ENCODE measurements at places on chromosomes 5 and 9. TPM values are rescaled to one million over a fixed set of nuclear protein-coding genes. Genes with fewer than 3 reads are reported as not detected.

DNA sequence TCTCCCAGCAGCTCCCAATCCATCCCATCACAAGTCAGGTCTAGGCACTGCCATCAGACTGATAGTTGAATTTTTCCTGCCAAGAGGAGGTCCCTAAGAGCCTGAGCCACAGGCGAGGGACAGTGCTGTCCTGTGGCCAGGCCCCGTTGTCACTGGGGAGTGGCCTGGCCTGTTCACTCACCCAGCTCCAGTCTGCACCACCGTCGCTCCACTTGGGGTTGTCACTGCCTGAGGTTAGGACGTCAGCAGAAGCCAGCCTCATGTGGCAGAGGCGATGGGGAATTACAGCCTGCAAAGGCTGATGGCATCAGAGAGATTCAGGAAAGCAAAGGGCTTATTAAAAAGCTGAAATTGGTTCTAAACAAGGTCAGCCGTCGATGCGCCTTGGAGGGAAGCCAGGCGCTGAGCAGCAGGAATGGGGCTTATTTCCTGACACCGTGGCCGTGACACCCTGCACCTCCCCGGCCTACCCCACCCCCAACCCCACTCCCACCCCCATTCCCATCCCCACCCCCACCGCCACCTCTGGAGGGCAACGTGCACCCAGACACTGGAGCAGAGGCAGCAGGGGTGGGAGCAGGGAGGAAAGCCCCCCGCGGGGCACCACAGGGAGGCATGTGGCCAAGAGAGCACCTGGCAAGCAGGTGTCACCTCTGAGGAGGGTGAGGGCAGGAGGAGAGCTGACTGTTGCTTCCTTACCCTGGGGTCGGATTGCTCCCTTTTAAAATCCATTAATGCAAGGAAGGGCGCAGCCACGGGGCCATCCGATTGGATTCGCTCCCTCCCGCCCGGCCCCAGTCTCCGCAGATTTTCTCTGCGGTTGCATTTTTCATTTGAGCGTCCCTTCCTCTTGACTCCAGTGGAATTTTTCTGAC lies 3.1 kb upstream of the DBH start:
- no peak for DNase-seq

DNA sequence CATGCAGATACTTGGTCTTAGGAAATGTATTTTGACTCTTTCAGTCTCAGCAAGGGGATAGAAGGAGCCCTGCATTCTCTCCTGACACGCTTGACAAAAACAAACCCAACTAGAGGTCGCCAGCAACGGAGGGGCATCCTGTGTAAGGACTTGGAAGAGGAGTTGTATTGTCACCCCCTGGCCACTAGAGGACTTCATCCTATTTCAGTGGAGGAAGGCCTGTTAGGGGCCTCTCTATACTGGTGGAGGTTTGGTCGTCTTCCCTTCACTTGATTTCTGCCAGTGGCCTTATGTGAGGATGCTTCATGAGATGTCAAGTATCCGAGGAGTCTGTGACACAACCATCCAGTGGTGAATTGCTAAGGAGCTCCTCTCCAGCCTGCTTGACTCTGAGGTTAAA lies 122.8 kb upstream of the STC2 start:
- peak; percentile 37 for DNase-seq

Gene ZBED3
- total RNA-seq = 12.6 TPM

GRCh38 chr5:41112486-41113455 lies 41.6 kb upstream of the MROH2B start:
- no peak for DNase-seq

GRCh38 chr9:93301291-93301811 lies 117.4 kb downstream of the WNK2 start:
- peak; percentile 36 for DNase-seq

Measured in OCI-LY7 (cell line).